T-helper 9 cell (primary cell): ENCODE measurements at places on chromosomes 4 and X.

DNA sequence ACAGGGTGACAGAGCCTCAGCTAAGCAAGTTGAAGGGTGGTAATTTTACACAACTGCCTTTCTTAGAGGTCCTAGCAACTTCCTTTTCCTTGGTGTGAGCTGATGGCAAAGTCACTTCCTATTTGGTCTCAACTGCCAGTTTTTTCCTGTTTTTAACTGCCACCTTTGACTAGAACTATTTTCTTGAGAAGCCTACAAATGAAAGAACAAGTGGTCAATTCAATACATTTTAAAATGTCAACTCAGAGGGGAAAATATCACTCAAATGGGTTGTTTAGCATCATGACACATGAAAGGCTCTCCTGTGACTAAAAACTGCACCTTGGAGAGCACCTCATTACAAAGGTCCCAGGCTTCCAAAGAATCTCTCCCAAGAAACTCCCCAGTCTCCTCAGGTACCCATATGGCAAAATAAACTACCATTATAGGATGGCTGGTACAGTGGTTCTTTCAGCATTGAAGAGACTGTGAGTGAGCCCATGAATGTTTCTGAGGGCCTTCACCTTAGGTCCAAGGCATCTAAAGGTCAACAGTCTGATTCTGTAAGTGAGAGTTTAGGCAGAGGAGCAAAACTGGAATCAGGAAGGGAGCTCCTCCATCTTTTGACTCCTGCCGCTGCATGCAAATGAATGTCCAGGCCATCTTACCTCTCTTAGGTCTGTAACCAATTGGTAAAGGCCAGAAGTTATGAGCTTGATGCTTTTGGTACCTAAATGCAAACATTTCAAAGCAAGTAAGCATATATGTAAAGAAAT lies 5.5 kb upstream of the STK26 start:
- DNase-seq, result no peak

DNA sequence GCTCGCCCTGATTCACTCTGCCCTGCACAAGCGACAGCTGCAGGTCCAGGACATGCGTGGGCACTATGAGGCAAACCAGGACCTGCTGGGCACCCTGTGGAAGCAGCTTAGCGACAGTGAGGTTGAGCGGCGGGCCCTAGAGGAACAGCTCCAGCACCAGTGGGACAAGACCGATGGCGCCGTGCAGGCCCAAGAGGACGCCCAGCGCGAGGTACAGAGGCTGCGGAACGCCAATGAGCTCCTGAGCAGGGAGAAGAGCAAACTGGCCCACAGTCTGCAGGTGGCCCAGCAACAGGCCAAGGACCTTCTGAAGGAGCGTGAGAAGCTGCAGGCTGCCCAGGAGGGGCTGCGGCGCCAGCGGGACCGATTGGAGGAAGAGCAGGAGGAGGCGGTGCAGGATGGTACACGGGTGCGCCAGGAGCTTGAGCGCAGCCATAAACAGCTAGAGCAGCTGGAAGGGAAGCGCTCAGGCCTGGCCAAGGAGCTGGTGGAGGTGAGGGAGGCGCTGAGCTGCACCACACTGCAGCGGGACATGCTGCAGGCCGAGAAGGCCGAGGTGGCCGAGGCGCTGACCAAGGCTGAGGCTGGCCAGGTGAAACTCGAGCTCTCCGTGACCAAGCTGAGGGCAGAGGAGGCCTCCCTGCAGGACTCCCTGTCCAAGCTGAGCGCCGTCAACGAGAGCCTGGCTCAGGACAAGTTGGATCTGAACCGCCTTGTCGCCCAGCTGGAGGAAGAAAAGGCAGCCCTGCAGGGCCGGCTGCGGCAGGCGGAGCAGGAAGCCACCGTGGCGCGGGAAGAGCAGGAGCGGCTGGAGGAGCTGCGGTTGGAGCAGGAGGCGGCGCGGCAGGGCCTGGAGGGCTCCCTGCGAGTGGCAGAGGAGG lies 12.8 kb downstream of the SMIM10L2A start:
- no peak for DNase-seq

DNA sequence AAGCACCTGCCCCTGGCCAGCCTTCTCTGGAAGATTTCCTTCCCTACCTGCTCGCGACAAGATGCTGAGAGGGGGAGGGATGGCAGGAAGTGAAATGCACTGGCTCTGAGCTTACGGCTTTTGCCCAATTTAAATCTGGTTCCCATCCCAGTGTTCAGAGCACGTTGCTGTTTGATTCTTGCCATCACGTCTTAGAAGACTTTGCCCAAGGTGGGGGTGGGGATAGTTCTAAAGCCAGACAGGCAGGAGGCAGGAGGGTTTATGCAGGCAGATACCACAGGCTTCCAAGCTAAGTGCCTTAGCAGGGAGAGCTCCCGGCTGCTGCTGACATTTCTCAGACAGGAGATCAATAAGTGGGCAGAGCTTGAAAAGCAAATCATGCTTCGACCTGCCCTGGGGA lies 393.9 kb downstream of the MID1IP1 start:
- DNase-seq, result no peak

DNA sequence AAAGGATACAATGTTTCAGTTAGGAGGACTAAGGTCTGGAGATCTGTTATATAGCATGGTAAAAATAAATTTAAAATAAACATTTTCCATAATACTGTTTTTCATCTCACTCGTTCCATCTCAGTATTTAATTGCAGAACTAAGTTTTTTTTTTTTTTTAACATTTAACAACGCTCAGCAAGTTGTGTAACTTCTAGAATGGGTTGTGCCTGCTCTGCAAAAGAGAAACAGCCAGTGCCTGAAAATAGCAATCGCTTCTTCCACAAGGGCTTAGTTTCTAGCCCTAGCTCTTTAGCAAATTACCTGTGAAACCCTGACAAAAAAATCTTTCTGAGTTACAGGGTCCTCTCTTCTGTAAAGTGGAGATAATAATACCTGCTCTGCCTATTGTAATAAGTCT lies 41.9 kb downstream of the CNGA1 start:
- no peak for DNase-seq

DNA sequence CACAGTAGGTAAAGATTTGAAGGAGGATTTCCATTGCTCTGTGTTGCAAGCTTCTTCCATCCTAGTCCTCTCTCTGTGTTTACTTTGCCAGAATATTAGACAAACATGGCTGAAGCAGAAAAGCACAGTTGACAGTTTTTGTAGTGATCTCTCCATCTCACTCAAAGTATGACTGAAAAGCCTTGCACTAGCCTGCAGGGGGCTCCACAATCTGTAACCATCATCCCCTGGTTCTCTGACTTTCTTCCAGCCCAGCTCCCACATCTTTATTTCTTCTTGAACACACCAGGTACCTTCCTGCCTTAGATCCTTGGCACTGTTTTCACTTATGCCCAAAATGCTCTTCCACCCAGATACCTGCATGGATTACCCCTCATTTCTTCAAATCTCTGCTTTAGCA lies 34.1 kb upstream of the HHIP start:
- no peak for DNase-seq
